Neural crest cell (in vitro differentiated cells): ENCODE measurements at places on chromosomes 7 and 10.
A peak's percentile ranks its signal among the peaks of the same experiment; 100 is the strongest.

- DNase-seq: no peak
Measured at GRCh38 chr7:27835376-27835775, 95.4 kb downstream of the TAX1BP1 start.

GRCh38 chr10:95217476-95217875 is 23.4 kb downstream of the ACSM6 start:
- DNase-seq: no peak

DNA sequence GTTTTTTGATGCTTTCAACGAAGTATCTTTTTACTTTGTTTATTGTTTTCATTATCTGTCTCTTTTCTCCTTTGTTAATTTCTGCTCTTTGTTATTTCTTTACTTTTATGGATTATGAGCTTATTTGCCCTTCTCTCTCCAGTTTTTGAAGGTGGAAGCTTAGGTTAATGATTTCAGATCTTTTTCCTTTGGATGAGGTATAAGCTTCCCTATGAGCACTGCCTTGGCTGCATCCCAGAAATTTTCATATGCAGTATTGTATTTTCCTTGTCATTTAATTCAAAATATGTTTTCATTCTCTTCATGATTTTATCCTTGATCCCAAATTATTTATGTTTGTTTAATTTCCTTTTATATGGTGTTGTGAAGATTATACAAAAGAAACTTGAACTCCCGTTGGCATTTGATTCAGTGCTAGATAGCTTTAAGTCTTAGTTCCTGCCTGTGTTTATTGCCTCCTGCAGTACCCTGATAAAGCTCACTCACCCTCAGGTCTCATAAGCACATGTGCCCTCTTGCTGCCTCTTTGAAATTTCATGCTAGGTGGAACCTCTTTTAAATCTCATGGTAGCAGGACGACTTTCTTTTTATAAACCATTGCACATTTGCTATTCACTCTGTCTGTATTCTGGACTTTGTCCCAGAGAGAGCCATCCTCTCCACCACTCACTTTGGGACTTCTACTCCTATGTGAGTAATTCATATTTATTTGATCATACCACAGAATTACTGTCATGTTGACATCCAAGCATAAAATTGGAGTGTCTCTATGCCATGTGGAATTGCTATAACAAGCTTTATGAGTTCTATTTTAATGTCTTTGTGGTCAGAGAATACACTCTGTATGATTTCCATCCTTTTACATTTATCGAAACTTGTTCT is 23.0 kb upstream of the CEP41 start:
- DNase-seq: no peak

DNA sequence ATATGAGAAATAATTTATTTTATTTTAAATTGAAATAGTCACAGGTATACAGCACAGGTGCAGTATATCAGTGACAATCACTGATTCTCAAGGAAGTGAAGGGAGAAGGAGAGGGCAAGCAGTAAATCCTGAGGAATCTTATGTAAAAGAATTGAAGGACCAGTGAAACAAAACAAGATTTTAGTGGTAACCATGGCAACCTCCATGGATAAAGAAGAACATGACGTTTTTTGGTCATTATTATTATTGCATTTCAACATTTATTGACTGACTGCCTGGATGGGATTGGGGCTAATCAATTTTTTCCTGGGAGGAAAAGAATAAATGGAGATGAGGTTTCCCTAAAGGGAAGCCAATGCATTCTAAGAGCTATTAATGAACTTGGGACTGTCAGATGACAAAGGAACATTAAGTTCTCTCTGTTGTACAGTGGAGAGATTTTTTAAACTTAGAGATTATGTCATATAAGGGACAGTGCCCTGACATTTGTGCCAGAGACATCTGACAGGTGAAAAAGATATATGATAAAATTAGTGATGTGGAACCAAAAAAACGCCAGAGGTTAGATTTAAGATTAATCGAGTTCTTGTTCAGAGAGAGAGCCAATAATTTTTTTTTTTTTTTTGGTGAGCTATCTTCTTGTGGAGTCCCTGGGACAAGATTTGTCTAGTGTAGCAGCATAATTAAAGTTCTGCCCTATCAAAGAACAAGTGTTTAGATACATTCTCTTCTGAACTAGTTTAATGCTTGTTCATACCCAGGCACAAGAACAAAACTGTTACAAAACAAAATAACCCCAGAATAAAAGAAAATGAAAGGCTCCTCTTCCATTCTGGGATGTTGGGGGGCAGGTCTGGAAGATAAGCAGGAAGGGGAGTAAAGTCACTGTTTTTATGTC is 279.9 kb downstream of the CSTF2T start:
- no peak for DNase-seq

GRCh38 chr10:15420858-15421257 is 49.8 kb upstream of the FAM171A1 start:
- no peak for DNase-seq

DNA sequence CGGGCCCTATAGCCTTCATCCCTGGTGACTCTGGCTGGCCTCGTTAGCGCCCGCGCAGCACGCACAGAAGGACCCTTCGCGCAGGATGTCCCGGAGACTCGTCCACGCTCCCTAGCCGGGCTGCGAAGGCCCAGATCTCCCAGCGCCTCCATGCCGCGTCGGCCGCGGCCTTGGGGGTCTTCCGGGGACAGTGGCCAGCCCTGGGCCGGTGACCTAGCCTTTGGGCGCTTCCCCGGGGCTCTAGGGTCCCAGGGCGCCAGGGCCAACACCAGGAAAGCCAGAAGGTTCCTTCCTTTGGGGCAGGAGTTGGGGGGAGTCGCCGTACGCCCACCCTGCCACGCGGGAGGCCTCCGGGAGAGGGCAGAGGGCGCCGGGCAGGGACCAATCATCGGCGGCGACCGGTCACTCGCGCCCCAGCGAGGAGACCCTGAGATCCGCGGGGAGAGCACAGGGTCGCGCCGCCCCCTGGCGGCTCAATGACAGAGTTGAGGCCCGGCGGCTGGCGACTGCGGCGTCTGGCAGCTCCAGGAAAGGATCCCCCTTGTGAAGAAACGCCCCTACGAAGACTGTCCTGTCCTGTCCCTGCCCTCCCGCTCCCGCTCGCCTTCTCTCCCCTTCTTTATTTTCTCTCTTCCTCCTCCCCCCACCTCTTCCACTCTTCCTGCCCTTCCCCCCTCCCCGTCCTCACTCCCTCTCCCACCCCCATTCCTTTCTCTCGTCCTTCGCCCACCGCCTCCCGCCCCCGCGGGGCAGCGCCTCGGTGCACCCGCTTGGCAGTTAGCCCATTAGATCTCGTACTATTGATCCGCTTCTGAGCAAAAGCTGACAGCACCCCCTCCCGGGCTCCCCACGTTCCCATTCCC is 62.3 kb upstream of the LBX1 start:
- DNase-seq: peak; percentile 78

- no peak for DNase-seq
Measured at GRCh38 chr7:150804802-150805201, 4.2 kb downstream of the TMEM176A start.

- DNase-seq: no peak
Measured at GRCh38 chr10:89369156-89370105, 8.4 kb upstream of the IFIT1B start.

DNA sequence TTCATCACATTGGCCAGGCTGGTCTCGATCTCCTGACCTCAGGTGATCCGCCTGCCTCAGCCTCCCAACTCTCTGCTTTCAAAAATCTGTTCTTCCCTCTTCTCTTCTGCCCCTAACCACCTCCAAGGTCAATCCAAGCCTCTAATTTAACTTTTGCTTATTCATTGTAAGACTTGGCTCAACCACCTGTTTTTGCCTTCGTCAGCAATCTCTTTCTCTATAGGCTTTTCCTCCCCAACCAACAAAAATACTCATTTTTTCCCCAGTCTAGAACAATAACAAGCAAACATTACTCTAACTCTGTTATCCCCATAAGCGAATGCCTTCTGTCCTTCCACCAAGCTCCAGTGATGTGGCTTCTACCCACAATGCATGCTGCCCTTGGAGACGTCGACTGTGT is 89.8 kb upstream of the NMT2 start:
- no peak for DNase-seq

DNA sequence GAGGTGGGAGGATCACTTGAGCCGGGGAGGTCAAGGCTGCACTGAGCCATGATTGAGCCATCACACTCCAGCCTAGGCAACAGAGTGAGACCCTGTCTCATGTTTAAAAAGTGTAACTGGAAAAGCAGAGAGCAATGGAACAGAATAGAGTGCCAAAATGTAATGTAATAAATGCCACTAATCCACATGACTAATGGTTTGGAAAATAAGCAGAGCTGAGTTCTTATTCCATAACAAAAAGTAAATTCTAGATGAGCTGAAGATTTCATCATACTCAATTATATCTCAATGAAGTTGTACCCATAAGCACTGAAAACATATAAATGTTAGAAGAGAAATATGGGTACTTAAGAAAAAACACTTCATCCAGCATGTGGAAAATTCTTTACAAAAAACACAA is 132.6 kb downstream of the USP6NL start:
- no peak for DNase-seq
